NCI-H2029 (cell line): ENCODE measurements at places on chromosomes 11 and 22.

- no peak for DNase-seq
Observed at GRCh38 chr11:99325847-99326246, 305.1 kb downstream of the CNTN5 start.

DNA sequence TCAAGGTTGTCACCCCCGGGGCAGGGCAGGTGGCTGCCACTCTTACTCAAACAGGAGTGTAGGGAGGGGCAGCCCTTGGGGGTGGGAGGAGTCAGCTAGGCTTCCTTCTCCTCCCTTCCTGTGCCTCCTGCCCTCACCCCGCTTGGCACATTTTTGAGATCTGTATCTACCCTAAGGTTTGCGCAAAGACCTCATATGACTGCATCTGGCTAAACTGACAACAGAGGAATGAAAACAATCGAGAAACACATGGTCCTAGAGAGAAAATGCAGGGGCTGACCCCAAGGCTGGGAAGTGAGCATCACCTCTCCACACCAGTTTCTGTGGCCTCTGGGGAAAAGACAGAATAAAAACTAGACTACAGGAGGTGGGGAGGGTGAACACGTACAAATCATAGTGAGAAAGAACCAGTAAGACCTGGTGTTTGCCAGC lies 28.1 kb downstream of the IGSF9B start:
- peak; percentile 32 for DNase-seq

GRCh38 chr11:126440792-126441514 lies 85.5 kb downstream of the ST3GAL4 start:
- peak; percentile 72 for DNase-seq

- peak; percentile 25 for DNase-seq
Observed at GRCh38 chr22:50526108-50526833, 873 bp upstream of the SCO2 start.

GRCh38 chr22:29310863-29311339 lies 4.5 kb downstream of the GAS2L1 start:
- DNase-seq, result peak; percentile 53

- no peak for DNase-seq
Observed at GRCh38 chr11:937841-938261, 12.2 kb downstream of the AP2A2 start.
